ENCODE measurements at places on chromosomes 4 and X.

DNA sequence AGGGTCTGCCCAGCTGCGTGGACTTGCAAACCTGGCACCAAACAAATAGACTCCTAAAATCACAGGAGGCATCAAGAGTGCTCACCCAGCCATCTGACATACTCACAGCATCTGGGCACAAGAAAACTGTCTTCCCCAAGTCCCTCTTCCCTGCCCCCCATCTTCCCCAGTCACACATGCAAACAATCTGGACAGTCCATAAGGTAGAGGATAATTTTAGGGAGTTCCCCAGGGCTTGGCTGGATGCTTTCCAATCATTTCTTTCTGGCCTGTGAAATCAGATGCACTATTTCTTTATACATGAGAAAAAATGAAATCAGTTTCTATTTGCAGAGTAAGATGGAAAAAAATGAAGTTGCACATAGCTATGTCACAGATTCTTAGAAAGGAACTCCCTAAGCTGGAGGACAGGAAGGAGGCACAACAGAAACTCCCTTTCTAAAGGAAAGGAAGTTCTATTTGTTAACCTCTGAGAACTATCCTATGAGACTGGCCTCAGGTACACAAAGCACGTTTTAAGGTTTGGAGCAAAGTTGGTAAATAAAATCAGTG is 342.3 kb downstream of the HNRNPD start:
- no peak overlapping the region for H3K4me3 ChIP-seq
- H3K36me3 ChIP-seq: no peaks in the 10 kb centered on the region
- no peaks in the 10 kb centered on the region for H3K4me1 ChIP-seq
- DNase-seq: no peak
- no peak overlapping the region for H3K27ac ChIP-seq

- no peak overlapping the region for H3K27ac ChIP-seq
- H3K4me3 ChIP-seq: no peak overlapping the region
- no peaks in the 10 kb centered on the region for H3K27me3 ChIP-seq
- no peaks in the 10 kb centered on the region for H3K4me1 ChIP-seq
- no peaks in the 10 kb centered on the region for H3K36me3 ChIP-seq
Observed at GRCh38 chr4:96003951-96004740, 164.3 kb downstream of the PDHA2 start.

GRCh38 chr4:166903408-166903807 is 330.9 kb downstream of the SPOCK3 start:
- no peaks in the 10 kb centered on the region for H3K27me3 ChIP-seq
- H3K27ac ChIP-seq: no peak overlapping the region
- no peaks in the 10 kb centered on the region for H3K4me1 ChIP-seq
- H3K4me3 ChIP-seq: no peak overlapping the region

GRCh38 chr4:84050015-84050414 is 449.1 kb downstream of the NKX6-1 start:
- H3K27me3 ChIP-seq: no peaks in the 10 kb centered on the region
- H3K27ac ChIP-seq: peak overlapping the region; percentile 49
- H3K4me1 ChIP-seq: no peaks in the 10 kb centered on the region
- no peak for DNase-seq
- H3K4me3 ChIP-seq: no peak overlapping the region

DNA sequence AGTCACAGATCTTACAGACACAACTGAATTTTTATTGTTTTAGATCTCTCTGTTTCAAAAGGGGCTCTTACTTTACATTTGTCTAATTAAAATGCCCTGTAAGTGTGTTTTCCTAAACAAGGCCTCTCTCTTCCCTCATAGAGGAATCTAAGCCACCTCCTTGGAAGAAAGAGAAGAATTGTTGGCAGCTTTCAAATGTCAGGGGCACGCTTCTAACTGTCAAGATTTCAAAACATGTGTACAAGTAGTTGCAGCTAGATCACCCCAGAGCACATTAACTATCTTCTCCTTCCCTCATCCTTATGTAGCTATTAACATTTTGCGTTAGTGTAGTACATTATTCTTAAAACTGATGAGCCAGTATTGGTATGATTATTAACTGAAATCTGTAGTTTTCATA is 266.5 kb upstream of the BOD1L1 start:
- H3K36me3 ChIP-seq: no peaks in the 10 kb centered on the region
- H3K27ac ChIP-seq: no peak overlapping the region
- no peak overlapping the region for H3K4me3 ChIP-seq
- DNase-seq: no peak
- H3K27me3 ChIP-seq: no peaks in the 10 kb centered on the region

- no peak overlapping the region for H3K27ac ChIP-seq
- H3K27me3 ChIP-seq: no peaks in the 10 kb centered on the region
- H3K36me3 ChIP-seq: no peaks in the 10 kb centered on the region
- DNase-seq: no peak
Observed at GRCh38 chr4:128560754-128561495, 248.6 kb upstream of the JADE1 start.

- H3K27ac ChIP-seq: no peak overlapping the region
- no peaks in the 10 kb centered on the region for H3K27me3 ChIP-seq
- H3K4me3 ChIP-seq: no peak overlapping the region
- H3K36me3 ChIP-seq: no peaks in the 10 kb centered on the region
- no peak for DNase-seq
Observed at GRCh38 chrX:38893441-38893840, 92.2 kb downstream of the MID1IP1 start.

GRCh38 chr4:101835121-101835904 is 44.8 kb downstream of the BANK1 start:
- H3K27ac ChIP-seq: no peak overlapping the region
- H3K4me3 ChIP-seq: no peak overlapping the region

DNA sequence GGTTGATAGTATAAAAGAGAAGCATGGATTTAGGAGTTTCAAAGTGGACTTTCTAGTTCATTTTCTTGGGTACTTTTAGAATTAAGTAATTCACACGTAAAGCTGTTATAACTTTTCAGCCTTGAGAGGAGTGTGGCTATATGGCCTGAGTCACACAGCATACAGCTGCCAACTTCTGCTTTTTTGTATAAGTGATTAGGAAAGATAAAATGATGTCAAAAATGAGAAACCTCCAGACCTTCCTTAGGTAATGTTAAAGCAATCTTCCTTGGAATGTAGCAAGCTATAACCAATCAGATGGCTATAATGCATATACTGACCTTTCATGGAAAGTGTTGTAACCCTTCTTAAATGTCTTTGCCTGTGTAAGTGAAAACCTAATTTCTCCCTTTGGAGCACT is 39.2 kb downstream of the RAB40AL start:
- no peak overlapping the region for H3K27ac ChIP-seq
- no peaks in the 10 kb centered on the region for H3K27me3 ChIP-seq
- no peaks in the 10 kb centered on the region for H3K4me1 ChIP-seq
- DNase-seq: no peak
- H3K36me3 ChIP-seq: no peaks in the 10 kb centered on the region

GRCh38 chrX:73215246-73215645 is 595 bp upstream of the NAP1L2 start:
- H3K27me3 ChIP-seq: no peaks in the 10 kb centered on the region
- no peak for DNase-seq
- no peaks in the 10 kb centered on the region for H3K36me3 ChIP-seq
- peaks cover 11% of the 10 kb centered on the region for H3K4me1 ChIP-seq
- H3K27ac ChIP-seq: peak overlapping the region; percentile 69

DNA sequence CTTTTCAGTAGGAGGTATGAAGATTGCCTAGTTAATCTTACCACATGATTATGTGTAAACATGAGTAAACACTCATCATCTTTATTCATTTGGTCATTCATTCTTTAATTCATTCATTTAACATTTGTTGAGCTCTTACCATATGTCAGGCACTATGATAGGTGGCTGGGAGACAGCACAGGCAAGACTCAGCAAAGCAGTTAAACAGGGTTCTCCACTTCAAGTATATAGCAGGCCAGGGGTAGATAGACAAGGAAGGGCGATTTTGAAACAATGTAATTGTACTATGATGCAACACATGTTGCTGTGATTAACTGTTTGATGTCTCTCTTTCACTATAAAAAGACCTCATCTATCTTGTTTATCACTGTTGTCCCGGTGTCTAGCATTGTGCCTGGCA is 84.3 kb upstream of the GPR101 start:
- no peak for DNase-seq
- no peaks in the 10 kb centered on the region for H3K36me3 ChIP-seq
- no peaks in the 10 kb centered on the region for H3K27me3 ChIP-seq
- no peaks in the 10 kb centered on the region for H3K4me1 ChIP-seq
- no peak overlapping the region for H3K27ac ChIP-seq

GRCh38 chr4:186299291-186299690 is 33.3 kb downstream of the F11 start:
- H3K27me3 ChIP-seq: no peaks in the 10 kb centered on the region
- H3K27ac ChIP-seq: no peak overlapping the region
- no peak for DNase-seq
- H3K4me1 ChIP-seq: no peaks in the 10 kb centered on the region

DNA sequence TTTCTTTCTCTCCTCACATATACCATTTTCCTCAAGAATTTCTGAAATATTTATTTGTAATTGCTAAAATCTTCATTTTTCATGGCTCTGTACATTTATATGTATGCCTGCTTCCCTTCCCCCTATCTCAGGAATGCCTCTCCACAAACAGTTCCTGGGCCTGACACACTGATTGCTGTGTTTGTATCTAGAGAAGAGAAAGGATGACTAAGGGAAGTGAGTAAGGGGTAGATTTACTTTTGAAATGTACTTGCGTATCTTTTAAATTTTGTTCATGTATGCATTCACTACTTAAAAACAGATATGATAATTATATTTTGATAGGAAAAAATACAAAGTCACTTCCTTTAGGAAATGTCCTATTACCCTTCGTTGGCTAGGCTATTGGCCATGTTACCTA is 790.8 kb downstream of the PCDH18 start:
- H3K4me1 ChIP-seq: no peaks in the 10 kb centered on the region
- H3K27ac ChIP-seq: no peak overlapping the region
- no peaks in the 10 kb centered on the region for H3K36me3 ChIP-seq
- DNase-seq: no peak

- no peak for DNase-seq
- no peaks in the 10 kb centered on the region for H3K36me3 ChIP-seq
- peaks cover 6% of the 10 kb centered on the region for H3K4me1 ChIP-seq
- H3K4me3 ChIP-seq: no peak overlapping the region
Observed at GRCh38 chr4:139267301-139267700, 12.7 kb downstream of the MGARP start.

- no peaks in the 10 kb centered on the region for H3K27me3 ChIP-seq
- DNase-seq: no peak
- H3K4me3 ChIP-seq: no peak overlapping the region
- no peaks in the 10 kb centered on the region for H3K4me1 ChIP-seq
Observed at GRCh38 chr4:74873545-74874301, 59.2 kb upstream of the PARM1 start.

- no peaks in the 10 kb centered on the region for H3K27me3 ChIP-seq
- no peaks in the 10 kb centered on the region for H3K4me1 ChIP-seq
- no peak overlapping the region for H3K4me3 ChIP-seq
- DNase-seq: peak; percentile 87
Observed at GRCh38 chr4:131764730-131765129, 1384.4 kb upstream of the PCDH10 start.

- no peaks in the 10 kb centered on the region for H3K36me3 ChIP-seq
- H3K4me1 ChIP-seq: peaks cover 10% of the 10 kb centered on the region
- no peak overlapping the region for H3K4me3 ChIP-seq
- H3K27ac ChIP-seq: no peak overlapping the region
- no peaks in the 10 kb centered on the region for H3K27me3 ChIP-seq
- no peak for DNase-seq
Observed at GRCh38 chr4:185994750-185995149, 74.2 kb upstream of the TLR3 start.

- no peaks in the 10 kb centered on the region for H3K27me3 ChIP-seq
- no peak for DNase-seq
- H3K27ac ChIP-seq: no peak overlapping the region
- no peaks in the 10 kb centered on the region for H3K36me3 ChIP-seq
- H3K4me3 ChIP-seq: no peak overlapping the region
Observed at GRCh38 chrX:131199091-131199490, 90.0 kb downstream of the IGSF1 start.

- no peak overlapping the region for H3K4me3 ChIP-seq
- no peak overlapping the region for H3K27ac ChIP-seq
- no peaks in the 10 kb centered on the region for H3K27me3 ChIP-seq
- no peak for DNase-seq
Observed at GRCh38 chrX:41759817-41760216, 35.8 kb downstream of the GPR82 start.

- H3K27ac ChIP-seq: peak overlapping the region; percentile 64
- H3K4me3 ChIP-seq: peak overlapping the region; percentile 46
- no peak for DNase-seq
- H3K27me3 ChIP-seq: no peaks in the 10 kb centered on the region
- peaks cover 20% of the 10 kb centered on the region for H3K4me1 ChIP-seq
- no peaks in the 10 kb centered on the region for H3K36me3 ChIP-seq
Observed at GRCh38 chr4:89298788-89299152, 8.8 kb downstream of the GPRIN3 start.

DNA sequence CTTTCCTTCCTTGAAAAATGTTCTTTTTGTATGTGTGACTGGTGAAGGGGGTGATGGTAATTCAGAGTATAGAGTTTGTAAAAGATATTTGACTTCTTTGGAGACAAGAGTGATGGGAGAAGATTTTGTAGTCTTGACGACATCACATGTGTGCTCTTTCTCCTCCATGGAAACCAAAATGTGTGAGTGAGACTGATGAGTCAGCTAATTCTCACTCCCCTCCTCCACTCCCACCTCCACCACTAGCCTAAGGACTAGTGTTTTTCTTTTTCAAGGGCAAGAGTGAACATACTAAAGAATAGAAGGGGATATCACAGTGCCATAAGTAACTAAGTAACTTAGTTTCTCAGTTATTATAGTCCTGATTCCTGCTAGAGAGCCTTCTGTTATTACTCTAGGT is 14.0 kb upstream of the DGKK start:
- no peaks in the 10 kb centered on the region for H3K27me3 ChIP-seq
- no peaks in the 10 kb centered on the region for H3K36me3 ChIP-seq
- H3K27ac ChIP-seq: no peak overlapping the region
- H3K4me3 ChIP-seq: no peak overlapping the region
- DNase-seq: no peak

- H3K4me3 ChIP-seq: no peak overlapping the region
- H3K36me3 ChIP-seq: peaks cover 8% of the 10 kb centered on the region
- H3K27ac ChIP-seq: no peak overlapping the region
- DNase-seq: no peak
Observed at GRCh38 chr4:169437299-169438047, 166.7 kb upstream of the SH3RF1 start.

- no peak for DNase-seq
- H3K27ac ChIP-seq: no peak overlapping the region
- no peaks in the 10 kb centered on the region for H3K4me1 ChIP-seq
- H3K4me3 ChIP-seq: no peak overlapping the region
- H3K36me3 ChIP-seq: no peaks in the 10 kb centered on the region
Observed at GRCh38 chrX:65127842-65128241, 151.6 kb upstream of the ZC4H2 start.
